ENCODE measurements at places on chromosomes 7 and 10.

- DNase-seq: no peak
These were observed 45.6 kb downstream of the ZNF438 start for GRCh38 chr10:30986053-30986555.

- DNase-seq: no peak
These were observed 50.1 kb upstream of the INPP5A start for GRCh38 chr10:132487241-132488135.

DNA sequence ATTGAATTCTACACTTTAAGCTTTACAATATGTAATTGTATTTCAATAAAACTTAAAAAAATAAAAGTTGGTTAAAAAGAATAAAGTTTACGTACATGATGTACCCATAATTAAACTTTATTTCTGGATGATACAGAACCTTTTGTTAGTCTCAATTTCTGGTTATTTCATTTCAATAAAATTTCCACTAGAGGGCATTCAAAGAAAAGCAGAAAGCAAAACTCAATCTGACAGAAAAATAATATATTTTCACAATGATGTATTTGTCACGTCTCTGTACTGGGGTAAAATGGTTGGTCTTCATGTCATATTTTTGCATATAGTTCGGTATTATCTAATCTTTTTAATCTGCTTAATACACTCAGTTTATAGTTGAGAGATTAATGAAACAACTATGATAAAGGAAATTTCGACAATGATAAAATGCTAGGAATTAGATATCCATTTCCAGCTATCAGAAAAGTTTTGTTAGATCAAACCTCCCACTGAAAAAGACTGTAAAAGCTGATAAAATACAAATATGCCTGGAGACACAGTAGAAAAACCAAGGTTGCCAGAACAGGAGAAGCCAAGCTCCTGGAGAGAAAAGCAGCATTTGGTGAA lies 27.4 kb downstream of the ASZ1 start:
- no peak for DNase-seq

- DNase-seq: no peak
These were observed 230.9 kb downstream of the CREB5 start for GRCh38 chr7:28643188-28643569.

GRCh38 chr10:35219891-35220890 lies 93.5 kb downstream of the CREM start:
- DNase-seq: no peak

DNA sequence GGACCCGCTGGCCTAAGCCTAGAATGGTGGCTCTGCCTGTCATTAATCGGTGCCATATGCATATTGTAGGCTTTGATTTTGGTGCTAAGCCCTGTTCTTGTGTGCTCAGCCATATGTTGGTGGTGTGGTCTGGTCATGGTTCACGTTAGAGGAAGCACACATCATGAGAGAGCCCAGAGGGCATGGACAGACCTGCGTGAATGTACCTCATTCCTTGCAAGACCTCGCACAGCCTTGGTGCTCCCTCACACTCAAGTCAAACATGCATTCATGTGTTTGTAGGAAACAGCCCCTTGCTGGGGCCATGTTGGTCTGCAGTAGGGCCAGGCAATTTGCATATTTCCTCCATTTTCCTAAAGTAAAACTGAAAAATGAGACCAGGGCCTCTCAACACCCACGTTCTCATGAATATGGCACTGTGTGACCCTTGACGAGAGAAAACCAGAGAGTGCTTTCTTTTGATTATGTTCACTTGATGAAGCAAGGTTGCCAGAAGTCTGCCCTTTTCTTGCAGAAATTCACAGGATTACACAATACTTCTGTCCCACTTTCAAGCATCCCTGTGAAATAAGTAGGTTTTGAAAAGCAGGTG lies 268.7 kb downstream of the CELF2 start:
- DNase-seq: no peak

DNA sequence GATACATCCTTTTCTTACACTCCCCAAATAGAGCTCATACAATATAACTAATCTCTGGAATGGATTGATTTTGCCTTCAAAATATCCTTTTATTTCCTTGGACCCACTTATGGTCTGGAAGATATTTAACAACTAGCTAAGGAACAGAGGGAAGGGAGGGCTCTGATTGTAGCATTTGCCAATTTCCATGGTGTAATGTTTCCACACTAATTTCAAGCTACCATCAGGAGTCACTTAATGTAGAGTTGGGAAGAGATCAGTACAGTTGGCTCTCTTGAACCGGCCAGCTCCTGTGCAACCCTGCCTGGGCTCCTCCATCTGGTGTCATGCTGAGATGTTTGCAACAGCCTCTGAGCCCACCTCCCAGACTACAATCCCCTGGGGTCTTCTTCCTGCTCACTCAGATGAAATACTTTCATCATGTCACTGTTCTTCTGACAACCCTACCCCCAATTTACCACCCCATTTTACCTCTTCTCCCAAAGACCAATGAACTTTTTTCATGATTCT lies 8.0 kb upstream of the IL6 start:
- DNase-seq: no peak

DNA sequence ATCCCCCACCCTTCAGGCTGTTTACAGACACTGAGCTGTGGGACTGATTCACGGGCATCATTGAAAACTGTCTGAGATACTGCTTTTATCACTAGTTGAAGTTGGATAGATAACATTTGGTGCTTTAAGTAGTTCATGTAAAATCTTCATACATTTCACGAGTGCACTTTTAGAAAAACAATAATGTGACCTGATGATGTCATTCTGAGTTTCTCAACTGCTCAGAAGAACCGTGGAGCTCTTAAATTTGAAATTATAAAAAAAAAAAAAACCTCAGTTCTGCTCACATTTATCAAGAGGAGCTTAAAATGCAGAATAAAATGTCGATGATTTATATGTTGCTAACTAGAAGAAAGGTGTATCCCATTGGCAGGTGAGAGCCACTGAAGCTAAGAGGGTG lies 81.5 kb downstream of the GALNT11 start:
- no peak for DNase-seq

All from stimulated activated CD4-positive, alpha-beta T cell treated with anti-CD3 and anti-CD28 coated beads, Interleukin-15, amount 100 ng/mL, for 1 hour (primary cell).